ENCODE measurements at places on chromosomes 13 and 19. TPM values are rescaled to one million over a fixed set of nuclear protein-coding genes. Genes with fewer than 3 reads are reported as not detected.

GRCh38 chr19:1748115-1748872 lies 5.0 kb upstream of the ONECUT3 start:
- no peak for DNase-seq

DNA sequence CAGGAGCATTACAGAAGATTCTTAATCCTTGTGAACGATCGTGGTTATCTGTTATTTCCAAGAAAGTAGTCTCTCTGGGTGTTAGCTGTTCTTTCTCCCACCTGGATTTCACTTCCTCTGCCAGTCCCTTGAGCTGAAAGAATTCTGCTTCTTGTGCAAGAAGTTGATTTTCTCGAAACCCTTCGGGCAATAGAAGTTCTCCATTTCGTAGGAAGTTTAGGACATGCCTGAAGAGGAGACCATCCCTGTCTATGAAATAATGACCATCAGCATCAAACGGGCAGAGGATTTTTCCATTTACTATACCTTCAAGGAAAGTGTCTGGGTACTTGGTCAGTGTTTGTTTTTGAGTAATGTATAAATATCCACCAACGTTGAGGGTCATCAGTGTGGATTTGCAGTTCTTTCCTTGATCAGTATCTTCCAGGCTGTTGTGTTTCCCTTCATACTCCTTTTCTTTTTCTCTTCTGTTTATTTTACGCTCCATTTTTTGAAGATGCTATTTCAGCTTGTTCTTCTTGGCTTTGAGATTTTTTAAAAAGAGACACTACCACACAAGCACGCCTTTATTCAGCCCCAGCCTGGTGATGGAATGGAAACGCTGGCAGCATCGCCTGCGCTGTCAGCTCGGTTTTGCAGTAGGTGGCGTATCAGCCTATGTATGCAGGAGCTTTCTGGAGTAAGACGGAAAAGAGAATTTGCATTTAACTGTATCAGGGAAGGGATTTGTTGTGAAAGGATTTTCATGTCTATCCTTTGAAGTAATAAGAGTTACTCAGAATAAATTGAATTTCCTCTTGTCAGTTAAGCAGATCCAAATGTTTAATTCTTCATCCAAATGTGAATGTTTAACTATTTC lies 6.5 kb downstream of the KCTD4 start:
- DNase-seq = peak; percentile 62

- DNase-seq = no peak
Observed at GRCh38 chr13:43243711-43244110, 220.3 kb downstream of the DNAJC15 start.

DNA sequence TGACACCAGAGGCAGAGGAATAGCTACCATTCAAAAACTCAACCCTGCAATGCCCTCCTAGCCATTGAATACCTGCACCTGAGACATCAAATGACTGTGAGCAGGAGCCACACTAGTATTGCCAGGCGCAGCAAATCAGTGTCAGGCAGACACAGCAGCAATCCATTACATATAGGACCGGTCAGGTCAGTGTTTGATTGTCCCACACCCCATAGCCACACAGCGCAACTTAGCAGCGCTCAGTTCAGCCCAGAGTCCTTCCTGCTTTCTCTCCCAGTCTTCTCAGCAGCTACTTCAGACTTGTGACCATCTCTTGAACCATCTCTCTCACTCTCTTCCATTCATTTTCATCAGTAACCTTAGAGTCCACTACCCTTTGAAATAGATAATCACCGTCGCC lies 181.6 kb upstream of the GPR12 start:
- DNase-seq = no peak

The TMEM190 gene
- total RNA-seq = not detected

DNA sequence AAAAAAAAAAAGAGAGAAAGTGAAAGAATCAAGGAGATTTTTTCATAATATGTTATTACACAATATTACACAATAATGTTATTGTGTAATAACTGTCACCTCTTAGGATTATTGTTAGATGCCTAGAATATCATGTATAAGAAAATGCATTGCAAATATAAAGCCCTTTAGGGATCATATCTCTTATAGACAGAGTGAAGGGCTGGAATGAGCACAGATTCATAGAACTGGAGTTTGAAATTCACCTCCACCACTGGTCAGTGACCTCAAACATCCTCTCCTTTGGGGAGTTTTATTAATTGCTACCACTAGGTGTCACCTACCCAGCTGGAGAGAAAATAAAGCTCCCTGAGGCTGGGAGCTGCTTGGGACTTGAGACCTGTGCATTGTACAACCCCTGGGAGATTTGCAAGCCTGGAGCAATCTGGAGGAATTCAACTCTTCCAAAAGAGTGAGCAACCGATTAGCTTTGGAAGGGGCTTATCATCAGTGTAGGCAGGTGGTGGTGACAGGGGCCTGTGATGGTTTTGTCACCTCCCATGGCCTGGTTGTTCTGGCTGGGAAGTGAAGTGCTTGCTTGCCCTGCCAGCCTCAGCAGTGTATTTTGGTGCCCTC lies 30.3 kb upstream of the FRY start:
- peak; percentile 26 for DNase-seq

DNA sequence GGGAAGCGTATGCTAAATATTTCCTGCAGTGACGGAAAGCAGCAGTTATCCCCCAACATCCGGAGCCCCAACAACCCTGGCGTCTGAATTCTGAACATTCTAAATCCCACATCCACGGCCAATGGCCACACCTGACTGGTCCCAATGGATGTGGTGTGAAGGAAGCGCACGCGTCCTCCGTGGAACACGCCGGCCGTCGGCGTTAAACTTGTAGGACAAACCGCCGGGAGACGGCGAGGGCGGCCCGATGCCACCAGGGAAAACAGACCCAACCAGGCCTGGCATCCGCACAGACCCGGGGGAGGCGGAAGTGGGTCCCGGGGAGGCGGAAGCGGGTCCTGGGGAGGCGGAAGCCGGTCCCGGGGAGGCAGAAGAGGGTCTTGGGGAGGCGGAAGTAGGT lies 3.2 kb downstream of the SHC2 start:
- DNase-seq = no peak

The VSIG10L gene
- total RNA-seq = 1.8 TPM

DNA sequence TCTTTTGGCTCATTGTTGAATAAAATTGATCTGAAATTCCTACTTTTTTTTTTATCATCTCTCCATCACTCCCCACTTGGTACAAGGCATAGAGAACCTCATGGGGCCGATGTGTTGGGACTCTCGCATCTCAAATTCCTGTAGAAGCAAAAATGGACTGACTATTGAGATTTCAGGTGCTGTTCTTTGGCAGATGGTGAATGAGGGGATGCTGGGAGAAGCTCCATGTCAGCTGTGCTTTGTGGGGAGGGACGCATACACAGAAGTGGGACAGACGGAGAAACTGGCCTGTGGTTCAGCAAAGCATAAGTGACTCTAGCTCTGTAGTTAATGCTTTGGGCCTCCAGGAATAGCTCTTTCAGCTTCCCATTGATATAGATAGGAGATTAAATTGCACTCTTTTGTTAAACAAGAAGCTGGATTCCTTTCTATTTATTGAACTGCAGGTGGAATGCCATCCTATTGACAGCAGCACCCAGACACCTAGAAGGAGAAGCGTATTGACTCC lies 194.5 kb upstream of the RNF113B start:
- no peak for DNase-seq

The STOML3 gene
- total RNA-seq = not detected

DNA sequence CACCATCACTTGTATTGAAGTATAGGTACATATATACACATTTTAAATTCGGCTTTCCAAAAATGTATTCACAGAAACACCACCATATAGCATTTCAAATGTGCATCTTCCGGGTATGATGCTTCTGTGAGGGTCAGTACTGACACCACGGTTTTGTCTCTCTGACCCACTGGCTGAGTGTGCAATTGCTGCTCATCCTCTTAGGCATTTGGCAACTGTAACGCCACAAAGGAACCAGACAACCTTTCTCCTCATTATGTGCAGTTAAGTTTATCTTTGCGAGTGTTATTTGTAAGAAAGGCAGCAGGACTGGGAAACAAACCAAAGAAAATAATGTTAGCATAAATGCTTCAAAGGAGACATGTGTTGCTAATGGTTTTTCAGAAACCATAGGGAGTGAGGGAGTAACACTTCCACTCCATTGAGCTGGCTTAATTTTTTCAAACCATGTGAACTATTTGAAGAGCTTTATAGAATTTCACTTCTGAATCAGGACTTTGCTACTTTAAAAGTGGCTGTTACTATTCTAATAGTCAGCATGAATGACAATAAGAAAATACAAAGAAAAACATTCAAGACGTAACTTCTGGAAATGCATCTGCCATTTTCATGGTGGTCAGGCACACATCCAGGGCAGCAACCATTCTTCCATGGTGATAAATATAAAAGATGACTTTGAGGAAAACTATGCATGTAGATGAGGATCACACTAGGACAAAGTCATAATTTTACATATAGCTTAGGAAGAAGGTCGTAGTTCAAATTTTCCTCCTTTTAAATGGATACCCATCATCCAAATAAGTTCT lies 423.3 kb downstream of the MZT1 start:
- DNase-seq = no peak

DNA sequence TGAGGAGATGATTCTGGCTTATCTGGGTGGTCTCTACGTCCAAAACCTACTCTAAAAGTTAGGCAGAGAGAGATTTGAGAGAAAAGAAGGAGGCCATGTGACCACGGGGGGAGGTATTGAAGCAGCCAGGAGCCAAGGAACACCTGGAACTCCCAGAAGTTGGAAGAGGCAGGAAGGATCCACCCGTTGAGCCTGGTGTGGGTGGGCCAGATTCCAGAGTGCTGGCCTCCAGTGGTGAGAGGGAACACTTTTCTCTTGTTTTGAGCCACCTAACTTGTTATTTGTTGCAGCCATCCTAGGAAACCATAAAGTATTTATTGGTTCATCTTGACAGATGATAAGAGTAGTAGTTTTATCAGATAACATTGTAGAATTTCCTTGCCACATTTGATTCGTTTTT lies 396.9 kb downstream of the MYO16 start:
- no peak for DNase-seq

- no peak for DNase-seq
Observed at GRCh38 chr13:106498571-106498970, 36.9 kb downstream of the EFNB2 start.

All from left cardiac atrium (tissue), 4 donors.